ENCODE measurements at places on chromosomes 7 and 10.

DNA sequence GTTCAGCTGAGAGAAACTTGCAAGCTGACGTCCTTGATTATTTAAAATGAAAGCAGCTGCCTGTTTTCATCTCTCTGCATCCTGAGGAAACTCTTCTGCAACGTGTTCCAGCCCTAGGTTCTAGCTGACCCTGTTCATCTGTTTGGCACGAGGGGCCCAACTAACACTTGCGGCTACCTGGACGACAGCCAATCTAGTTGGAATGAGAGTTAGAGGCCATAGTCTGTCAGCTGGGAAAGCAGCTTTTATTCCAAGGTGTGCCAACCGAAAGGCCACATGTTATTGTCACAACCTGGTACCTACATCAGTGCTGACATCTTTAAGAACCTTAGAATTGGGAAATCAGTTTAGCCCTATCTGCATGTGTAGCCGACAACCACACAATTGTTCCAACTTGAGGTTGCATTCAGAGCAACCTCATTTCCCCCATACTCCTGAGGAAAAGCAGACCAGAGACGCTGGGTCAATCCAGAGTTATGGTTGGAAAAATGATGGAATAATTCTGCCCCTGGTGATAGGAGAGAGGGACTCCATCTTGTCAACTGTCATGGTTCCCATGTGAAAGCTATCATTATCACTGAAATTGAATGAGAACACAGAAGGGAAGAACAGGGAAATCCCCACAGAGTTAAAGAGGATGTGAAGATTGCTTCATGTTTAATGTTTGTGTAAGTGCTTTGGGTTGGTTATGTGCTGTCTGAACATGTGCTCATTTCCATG is 121.6 kb downstream of the EGFR start:
- DNase-seq: no peak

- no peak for DNase-seq
Observed at GRCh38 chr10:112345743-112346142, 28.2 kb upstream of the ACSL5 start.

DNA sequence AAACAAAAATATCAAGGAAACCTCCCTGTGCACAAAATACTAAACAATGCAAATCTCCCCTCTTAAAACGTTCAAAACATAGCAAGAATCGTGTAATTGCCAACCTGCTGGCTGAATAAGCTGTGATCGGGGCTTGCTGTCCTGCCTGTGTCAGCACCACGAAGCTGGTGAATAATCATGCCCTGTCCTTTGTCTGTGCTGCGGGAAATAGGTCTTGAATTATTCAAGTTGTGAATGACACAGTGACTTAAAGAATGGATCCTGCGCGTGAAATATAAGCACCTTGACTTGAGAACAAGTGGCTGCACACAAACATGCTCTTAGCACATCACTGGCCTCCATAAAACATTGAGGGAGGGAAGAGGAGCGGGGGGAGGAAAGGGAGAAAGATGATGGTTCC is 130.2 kb downstream of the OAT start:
- no peak for DNase-seq

DNA sequence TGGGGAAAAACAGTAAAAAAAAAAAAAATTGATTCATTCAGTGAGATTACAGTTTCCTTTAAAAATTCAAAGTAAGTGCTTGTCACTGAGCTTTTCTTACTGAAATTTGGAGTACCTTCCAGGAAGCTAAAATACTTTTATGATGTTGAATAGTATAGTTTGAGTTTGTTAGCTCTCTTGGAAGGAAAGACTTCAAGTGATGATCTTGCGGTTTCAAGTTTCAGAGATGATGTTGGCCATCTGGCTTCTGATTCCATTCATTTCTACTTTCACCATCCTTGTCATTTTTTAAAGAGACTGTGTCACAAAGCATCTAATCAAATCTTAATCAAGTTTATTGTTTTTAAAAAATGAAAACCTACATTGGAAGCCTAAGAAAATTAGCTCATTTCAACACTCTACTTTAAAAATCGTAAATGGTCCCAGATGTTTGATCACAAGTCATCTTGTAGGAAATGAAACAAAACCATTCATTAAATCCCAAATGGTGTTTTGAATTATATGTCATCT is 4.9 kb upstream of the HERPUD2 start:
- no peak for DNase-seq

GRCh38 chr10:21176934-21177480 is 279.9 kb upstream of the NEBL start:
- DNase-seq: no peak

DNA sequence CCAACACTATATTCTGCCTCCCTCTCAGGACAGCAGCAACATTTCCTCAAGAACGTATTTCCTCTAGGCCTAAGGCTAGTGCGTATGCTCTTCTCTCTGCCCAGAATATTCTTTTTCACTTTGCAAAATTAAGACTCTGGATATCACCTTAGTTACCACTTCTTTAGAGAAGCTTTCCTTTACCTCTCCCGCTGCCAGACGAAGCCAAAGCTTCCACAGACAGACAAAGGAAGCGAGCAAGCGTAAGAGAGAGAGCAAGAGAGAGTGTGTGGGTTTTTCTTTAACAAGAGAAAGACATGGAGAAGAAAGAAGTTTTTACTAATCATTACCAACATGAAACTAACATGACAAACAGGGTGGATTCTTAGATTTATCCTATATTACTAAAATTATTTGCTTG is 64.1 kb downstream of the P4HA1 start:
- DNase-seq: no peak

DNA sequence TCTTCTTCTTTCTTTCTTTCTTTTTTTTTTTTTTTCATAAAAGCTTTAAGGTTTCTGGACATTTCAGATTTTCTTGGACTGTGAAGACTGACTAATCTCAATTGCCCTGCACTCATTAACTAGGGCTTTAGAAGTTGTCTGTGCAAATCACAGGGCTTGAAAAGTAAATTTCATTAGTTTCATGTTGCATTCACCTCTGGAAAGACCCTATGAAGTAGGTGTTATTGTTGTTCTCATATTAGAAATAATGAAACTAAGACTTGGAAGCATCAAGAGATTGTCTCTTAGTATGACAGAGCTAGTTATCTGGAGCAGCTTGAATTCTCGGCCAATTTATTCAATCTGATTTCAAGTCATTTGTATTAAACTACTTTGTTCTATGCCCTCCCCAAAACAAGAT is 28.2 kb upstream of the SEMA3D start:
- DNase-seq: no peak

- DNase-seq: no peak
Observed at GRCh38 chr7:55438085-55438756, 73.1 kb downstream of the LANCL2 start.

GRCh38 chr7:34902182-34902581 is 135.1 kb downstream of the DPY19L1 start:
- no peak for DNase-seq

- no peak for DNase-seq
Observed at GRCh38 chr7:132783824-132784223, 207.6 kb upstream of the PLXNA4 start.

DNA sequence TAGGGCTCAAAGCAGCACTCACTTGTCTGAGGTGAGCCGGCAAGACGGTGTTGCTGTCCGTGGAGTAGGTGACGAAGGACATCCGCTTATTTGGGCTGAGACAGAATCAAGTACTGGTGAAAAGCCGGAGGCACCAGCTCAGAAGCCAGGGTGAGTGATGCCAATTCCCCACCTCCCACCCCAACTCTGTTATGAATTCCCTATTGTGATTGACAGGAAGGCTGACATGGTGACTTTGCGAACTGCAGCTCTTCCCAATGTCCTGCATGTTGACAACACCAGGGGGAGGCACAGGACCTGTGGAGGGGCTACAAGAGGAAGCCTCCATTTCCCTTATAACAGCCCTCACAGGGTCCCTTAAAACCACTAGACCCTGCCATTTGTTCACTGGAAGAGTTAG is 52.3 kb upstream of the MSMB start:
- DNase-seq: no peak

- DNase-seq: no peak
Observed at GRCh38 chr10:97390091-97390490, 11.0 kb downstream of the RRP12 start.

GRCh38 chr10:20202337-20202736 is 386.1 kb downstream of the PLXDC2 start:
- DNase-seq: no peak

GRCh38 chr10:80283119-80283518 is 6.3 kb downstream of the MAT1A start:
- DNase-seq: no peak

GRCh38 chr10:3067118-3067858 is at the start of gene PFKP:
Gene PFKP, plus strand, starts transcription at chr10:3067548. Its CDS starts 48 bp downstream, at chr10:3067596.
- DNase-seq: no peak

- DNase-seq: no peak
Observed at GRCh38 chr7:76185187-76185896, 16.4 kb upstream of the SRRM3 start.

GRCh38 chr10:104441329-104442000 is 87.8 kb downstream of the CFAP58 start:
- no peak for DNase-seq
